T-helper 9 cell (primary cell): ENCODE measurements at places on chromosomes 5 and 9.

DNA sequence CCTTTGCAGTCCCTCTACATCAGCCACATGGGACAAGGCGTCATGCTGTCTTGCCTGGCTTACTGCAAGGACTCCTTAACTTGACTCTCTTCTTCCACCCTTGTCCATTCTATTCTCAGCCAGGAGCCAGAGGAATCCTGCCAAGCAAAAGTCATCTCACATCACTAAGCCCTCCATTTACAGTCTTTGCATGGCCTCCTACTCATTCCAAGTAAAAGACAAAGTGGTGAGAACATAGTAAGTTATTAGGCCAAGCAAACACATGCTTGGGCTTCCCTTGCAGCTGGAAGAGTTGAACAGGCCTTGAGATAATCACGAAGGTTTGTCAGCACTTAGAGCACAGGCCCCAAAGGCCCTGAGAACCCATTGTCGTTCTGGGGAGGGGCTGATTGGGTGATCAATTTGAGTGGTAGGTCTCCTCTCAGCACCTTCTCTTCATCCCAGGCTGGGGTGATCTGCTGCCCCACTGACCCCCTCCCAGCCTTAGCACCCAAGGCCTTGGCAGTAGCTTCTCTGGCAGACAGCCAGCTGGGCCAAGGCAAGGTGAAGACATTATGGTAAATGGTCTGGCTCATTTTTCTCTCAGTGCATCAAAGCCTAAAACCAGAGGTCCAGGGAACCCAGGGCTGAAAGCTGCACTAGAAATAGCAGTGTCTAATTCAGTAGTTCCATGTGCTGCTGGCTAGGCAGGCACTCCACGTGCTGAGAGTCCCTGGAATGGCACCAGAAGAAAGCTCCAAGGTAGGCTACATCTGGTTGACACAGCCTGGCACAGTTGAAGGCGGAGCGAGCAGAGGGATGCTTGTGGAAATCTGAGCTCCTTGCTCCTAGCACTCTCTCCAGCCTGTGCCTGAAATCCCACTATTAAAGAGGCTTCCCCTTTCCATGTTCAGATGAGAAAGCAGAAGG lies 121.4 kb downstream of the ASTN2 start:
- DNase-seq: no peak

GRCh38 chr9:70405808-70406433 lies 8.5 kb downstream of the KLF9 start:
- DNase-seq: no peak

DNA sequence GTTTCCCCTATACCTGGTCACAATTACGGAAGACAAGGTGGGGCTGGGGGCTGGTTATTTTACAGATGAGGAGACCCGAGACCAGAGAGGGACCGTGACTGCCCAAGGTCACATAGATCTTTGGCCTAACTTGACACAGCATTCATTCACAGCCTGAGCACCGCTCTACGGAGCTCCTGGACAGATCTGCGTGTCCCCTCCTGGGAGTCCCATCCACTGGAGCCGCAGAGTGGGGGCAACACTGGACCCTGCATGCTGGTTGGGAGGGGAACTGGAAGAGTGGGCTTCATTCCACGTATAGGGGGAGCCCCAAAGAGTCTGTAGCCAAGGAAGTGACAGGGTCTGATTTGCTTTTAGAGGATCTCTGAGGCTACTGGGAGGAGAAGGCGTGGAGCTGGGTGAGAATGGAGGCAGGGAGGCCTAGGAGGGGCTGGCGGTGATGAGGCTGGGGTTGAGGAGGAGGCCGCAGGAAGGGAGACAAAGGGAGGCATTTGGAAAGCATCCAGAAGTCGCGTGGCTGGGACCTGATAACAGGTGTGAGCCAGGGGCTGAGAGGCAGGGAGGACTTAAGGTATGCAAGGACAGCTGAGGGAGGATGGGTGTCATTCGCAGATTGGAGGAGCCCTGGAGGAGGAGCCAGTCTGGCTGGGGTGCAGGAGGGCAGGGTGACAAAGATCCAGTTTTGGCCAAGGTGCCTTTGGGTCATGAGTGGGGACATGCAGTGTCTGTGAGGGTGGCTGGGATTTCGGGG lies 64.3 kb upstream of the IER5L start:
- DNase-seq: no peak

DNA sequence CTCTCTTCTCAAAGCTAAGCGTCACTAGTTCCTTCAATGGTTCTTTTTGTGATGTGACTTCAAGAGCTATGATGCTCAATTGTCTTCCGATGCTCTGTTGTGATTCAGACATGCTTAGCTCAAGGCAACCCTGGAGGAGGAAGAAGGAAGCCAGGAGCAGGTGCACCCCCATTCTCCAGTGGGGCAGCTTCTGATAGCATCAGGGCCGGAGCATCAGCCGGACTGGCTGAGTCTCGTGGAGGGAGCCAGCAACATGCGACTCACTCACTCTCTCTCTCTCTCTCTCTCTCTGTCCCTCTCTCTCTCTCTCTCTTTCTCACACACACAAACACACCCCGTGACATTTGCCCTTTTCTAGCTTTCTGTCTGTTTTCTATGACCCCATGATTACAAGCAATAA lies 140.2 kb downstream of the HSD17B3 start:
- DNase-seq: no peak

DNA sequence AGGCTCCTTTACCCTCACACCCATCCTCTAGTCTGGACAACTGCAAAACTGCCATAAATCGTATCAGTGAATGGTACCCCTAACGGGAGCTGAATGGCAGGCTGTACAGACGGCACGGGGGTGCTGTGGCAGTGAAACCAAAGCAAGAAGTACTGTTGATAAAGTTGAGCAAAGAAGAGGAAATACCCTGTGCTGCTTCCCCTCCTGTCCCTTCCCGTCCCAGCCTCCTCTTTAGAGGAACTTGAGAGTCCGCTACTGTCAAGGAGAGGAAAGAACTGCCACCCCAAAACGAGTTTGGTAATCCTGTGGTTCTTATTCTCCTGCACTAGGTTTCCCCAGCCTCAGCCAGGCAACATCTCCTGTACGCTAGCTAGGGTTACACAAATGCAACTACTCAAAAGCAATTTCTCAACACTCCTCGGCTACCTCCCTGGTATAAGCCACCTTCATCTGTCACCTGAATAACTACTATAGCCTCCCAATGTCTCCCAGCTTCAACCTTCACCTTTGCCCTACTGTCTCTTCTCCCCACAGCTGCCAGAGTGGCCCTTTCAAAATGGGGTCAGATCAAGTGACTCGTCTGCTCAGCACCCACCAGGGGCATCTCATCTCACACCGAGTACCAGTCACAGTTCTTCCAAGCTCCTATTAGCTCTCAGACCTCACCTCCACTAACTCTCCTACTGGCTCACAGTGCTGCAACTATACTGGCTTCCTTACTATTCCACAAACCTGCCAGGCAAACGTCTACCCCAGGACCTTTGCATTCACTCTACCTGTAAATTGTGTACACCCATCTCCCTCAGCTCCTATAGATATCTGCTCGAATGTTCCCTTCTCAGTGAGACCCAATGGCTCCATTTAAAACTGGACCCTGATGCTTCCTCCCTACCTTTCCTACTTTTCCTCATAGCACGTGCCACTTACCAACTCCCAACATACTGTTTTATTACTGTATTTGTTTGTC lies 4.1 kb downstream of the GLRX start:
- DNase-seq: no peak

GRCh38 chr5:76165711-76166374 lies 82.7 kb downstream of the SV2C start:
- DNase-seq: no peak
